ENCODE measurements at places on chromosomes 11 and 22. TPM values are rescaled to one million over a fixed set of nuclear protein-coding genes. Genes with fewer than 3 reads are reported as not detected.

- H3K36me3 ChIP-seq = no peaks in the 10 kb centered on the region
- no peak overlapping the region for H3K27ac ChIP-seq
- DNase-seq = no peak
- H3K4me1 ChIP-seq = no peaks in the 10 kb centered on the region
- no peak overlapping the region for H3K4me3 ChIP-seq
- no peaks in the 10 kb centered on the region for H3K27me3 ChIP-seq
Observed at GRCh38 chr22:30232716-30233218, 13.8 kb downstream of the LIF start.

- H3K27ac ChIP-seq = no peak overlapping the region
- no peak for DNase-seq
- no peak overlapping the region for H3K4me3 ChIP-seq
- no peaks in the 10 kb centered on the region for H3K4me1 ChIP-seq
Observed at GRCh38 chr11:90197377-90197776, 25.5 kb downstream of the CHORDC1 start.

C2CD3 gene
- 9.6 TPM for total RNA-seq

DNA sequence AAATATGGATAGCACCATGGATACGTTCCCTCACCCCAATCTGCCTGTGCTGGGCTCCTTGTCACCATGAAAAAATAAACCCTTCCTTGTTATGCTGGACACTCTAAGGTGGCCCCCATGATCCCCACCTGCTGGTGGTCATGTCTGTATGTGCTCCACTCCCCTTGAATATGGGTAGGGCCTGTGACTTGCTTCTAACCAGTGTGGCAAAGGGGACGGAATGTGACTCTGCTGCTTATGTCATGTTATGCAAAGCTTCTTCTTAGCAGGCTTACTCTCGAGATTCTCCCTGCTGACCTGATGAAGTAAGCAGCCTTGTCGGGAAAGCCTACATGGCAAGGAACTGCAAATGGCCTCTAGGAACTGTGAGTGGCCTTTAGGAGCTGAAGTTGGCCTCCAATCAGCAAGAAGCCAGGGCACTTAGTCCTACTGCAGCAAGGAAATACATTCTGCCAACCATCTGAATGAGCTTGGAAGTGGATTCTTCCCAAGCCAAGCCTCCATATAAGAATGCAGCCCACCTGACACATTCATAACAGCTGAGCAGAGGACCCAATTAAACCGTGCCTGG lies 159.9 kb downstream of the CCDC34 start:
- no peak for DNase-seq
- no peak overlapping the region for H3K4me3 ChIP-seq
- H3K27ac ChIP-seq = no peak overlapping the region
- H3K27me3 ChIP-seq = no peaks in the 10 kb centered on the region
- H3K36me3 ChIP-seq = no peaks in the 10 kb centered on the region

DNA sequence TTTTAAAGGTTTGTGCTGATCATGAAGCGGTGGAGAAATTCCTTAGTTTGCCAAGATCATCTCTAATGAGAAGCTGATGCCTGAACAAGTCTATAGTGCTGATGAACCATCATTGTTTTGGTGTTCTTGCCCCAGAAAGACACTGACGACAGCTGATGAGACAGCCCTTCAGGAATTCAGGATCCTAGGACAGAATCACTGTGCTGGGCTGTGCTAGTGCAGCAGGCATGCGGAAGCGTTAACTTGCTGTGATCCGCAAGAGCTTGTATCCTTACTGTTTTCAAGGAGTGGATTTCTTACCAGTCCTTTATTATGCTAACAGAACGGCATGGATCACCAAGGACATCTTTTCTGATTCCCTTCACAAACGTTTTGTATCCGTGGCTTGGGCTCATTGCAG lies 104.1 kb downstream of the TBC1D22A start:
- H3K36me3 ChIP-seq = no peaks in the 10 kb centered on the region
- H3K27ac ChIP-seq = no peak overlapping the region
- no peak overlapping the region for H3K4me3 ChIP-seq

HMOX1 gene
- total RNA-seq = 52.5 TPM

DNA sequence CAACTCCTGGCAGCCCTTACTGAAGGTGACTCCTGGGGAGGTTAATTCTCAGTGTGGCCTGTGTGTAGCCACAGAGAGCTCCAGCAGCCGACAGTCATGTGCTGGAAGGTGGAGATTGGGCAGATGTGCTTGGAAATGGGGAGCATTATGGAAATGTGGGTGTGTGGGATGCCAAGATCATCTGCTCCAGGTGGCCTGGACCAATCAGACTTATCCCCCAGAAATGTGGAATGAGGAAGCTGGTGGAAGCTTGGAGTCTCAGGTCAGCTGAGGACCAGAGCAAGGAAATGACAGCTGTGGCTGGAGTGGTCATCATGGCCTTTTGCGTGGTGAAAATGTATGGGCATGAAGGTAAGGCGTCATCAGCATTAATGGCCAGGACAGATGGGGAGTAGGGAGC lies 234.0 kb downstream of the MIAT start:
- no peak for DNase-seq
- no peak overlapping the region for H3K4me3 ChIP-seq
- H3K27ac ChIP-seq = no peak overlapping the region
- no peaks in the 10 kb centered on the region for H3K4me1 ChIP-seq
- no peaks in the 10 kb centered on the region for H3K27me3 ChIP-seq

DNA sequence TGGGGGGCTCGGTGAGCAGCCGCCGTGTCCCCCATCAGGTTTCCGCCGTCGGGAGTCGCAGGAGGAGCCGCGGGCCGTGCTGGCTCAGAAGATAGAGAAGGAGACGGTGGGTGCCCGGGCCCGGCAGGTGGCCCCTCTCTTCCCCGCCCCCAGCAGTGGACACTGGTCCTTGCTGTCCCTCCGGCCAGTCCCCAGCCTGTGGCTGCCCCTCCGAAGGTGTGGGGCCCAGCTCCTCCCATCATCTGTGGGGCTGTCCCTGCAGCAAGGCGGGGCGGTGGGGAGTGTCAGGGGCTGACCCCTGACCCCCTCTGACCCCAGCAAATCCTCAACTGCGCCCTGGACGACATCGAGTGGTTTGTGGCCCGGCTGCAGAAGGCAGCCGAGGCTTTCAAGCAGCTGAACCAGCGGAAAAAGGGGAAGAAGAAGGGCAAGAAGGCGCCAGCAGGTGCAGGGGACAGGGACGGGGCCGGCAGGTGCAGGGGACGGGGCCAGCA lies 15.3 kb downstream of the EPS8L2 start:
- no peaks in the 10 kb centered on the region for H3K27me3 ChIP-seq
- DNase-seq = no peak
- no peak overlapping the region for H3K4me3 ChIP-seq
- H3K4me1 ChIP-seq = no peaks in the 10 kb centered on the region

ARRB1 gene
- 8.6 TPM for total RNA-seq
